ENCODE measurements at places on chromosomes 1 and 21.

DNA sequence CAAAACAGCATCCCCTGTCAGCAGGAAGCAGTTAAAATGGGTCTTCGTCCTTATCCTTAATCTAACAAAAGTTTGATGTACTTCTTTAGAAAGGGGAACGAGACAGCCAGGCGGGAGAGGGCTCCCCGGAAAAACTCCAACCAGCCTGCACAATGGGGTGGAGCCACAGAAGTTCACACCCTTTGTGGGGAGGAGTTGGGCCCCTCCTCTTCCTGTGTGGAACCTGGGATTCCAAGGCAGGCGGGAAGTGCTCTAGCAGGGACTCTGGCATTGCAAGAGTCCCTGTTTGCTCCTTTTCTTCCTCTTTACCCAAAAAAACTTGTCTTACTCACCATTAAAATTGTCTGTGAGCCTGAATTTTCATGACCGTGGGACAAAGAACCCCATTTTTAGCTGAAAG is 47.7 kb downstream of the FCRL5 start:
- DNase-seq = no peak

GRCh38 chr1:156852418-156852874 is 6.5 kb downstream of the INSRR start:
- peak; percentile 96 for DNase-seq

DNA sequence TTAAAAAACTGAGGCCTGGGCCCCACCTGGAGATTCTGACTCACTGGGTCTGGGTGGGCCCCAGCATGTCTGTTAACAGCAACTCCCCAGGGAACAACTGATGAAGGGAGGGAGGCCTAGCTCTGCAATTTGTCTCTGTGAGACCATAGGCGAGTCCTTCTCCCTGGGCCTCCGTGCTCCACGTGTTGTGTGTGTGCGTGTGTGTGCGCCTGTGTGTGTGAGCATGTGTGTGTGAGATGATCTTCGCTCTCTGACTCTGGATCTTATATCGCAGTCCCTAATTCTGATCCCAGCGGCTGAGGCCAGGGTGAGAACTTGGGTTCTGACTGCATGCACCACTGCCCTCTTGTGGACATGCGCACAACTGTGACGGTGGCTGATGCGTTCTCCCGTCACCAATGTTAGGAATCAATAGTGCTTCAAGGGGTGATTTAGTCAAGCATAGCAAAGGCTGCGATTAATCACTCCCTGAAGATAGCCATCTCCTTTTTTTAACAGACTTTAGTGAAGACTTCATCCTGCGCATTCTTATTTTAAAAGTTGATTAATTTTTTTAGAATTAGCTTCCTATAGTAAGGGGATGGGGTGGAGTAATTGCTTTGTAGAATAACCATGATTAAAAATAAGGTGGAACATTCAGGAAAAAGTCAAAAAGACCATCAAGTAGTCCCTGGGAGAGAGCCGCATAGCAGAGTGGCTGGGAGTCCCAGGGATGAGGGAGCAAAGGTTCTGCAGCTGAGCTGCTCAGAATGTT is 62.4 kb upstream of the USP24 start:
- DNase-seq = no peak

- DNase-seq = no peak
Measured at GRCh38 chr1:109791495-109792043, 27.8 kb upstream of the EPS8L3 start.

DNA sequence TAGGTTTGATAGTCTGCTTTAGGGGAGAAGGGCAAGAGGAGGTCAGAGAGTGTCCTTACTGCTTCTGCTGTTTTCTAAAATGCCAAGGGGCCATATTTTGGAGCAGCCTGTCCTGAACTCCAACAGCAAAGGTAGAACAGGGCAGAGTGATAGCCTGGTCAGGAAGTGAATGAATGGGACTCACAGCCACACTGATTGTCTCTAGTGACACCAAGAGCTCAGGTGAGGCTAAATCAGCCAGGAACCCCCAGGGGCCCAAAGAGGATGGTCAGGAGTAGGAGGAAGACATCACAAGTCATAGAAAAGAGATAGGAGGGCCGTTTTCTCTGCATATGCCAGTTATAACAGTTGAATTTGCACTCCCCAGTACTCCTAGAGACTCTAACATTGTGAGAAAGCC is 97.4 kb upstream of the DUSP10 start:
- no peak for DNase-seq

- DNase-seq = no peak
Measured at GRCh38 chr1:113244112-113244820, 146.0 kb upstream of the MAGI3 start.

GRCh38 chr21:22711636-22712035 is 1713.4 kb downstream of the NCAM2 start:
- no peak for DNase-seq

GRCh38 chr21:33155422-33155821 is 74.3 kb upstream of the IFNAR2 start:
- no peak for DNase-seq

GRCh38 chr1:152024223-152024622 is 12.6 kb downstream of the S100A11 start:
- DNase-seq = no peak

DNA sequence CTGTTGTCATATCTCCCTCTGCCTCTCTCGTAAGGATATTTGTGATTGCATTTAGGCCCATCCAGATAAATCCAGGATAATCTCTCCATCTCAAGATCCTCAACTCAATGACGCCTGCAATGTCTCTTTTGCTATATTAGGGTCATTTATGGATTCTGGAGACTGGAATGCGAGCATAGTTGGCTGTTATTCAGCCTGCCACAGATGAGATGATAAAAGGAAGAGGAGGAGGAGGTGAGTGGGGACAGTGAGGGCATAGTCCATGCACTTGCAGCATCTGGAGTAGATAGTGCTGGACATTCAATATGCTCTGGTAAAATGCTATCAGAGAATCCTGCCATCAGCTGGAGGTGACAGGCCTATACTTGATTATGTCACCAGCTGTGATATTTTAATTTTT is 131.6 kb upstream of the CACNA1E start:
- no peak for DNase-seq

Data from NCI-H187 treated with DMSO at 0.1 percent for 48 hours (cell line).